Natural killer cell treated with Interleukin-12 subunit alpha and Interleukin-12 subunit beta and Interleukin-15 and Interleukin-18, amount 100 ng/mL, for 72 hours (primary cell): ENCODE measurements at places on chromosomes 2 and 18. TPM values are rescaled to one million over a fixed set of nuclear protein-coding genes. Genes with fewer than 3 reads are reported as not detected.

CDH2 gene
- not detected for total RNA-seq

HOXD10 gene
- total RNA-seq = not detected

ACMSD gene
- not detected for total RNA-seq

LRRC30 gene
- not detected for total RNA-seq

PRADC1 gene
- total RNA-seq = 13.5 TPM

ABCG8 gene
- total RNA-seq = not detected

GCG gene
- not detected for total RNA-seq

GRCh38 chr18:73688851-73689711 lies 458.6 kb downstream of the FBXO15 start:
- DNase-seq = no peak

GRCh38 chr2:163565192-163565591 lies 170.6 kb downstream of the FIGN start:
- no peak for DNase-seq

GRCh38 chr18:32019251-32019948 lies 775 bp downstream of the RNF125 start:
- peak; percentile 69 for DNase-seq

GRCh38 chr2:224360801-224361251 lies 41.1 kb downstream of the FAM124B start:
- DNase-seq = no peak

- DNase-seq = no peak
Observed at GRCh38 chr2:71599038-71599437, 145.7 kb downstream of the DYSF start.

- DNase-seq = no peak
Observed at GRCh38 chr18:59633961-59634485, 63.2 kb downstream of the CCBE1 start.

DNA sequence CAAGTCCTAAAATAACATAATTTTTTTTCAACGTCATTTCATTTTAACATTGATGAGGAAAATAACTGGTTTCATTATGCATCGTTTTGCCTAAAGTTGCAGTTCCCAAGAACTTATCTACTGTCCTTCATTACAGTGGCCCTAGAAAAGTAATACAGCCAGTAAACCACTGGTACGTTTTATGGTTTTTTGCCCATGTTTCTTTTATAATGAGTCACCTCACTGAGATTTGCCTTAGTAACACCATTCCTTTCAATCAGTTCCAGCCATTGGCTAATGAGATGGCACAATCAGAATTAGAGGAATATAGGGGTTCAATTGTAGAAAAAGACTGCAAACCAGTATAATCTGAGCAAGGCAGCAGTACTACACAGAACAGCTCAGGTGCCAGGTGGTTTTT lies 422.6 kb upstream of the LYPD1 start:
- no peak for DNase-seq
